GM03348 (cell line): ENCODE measurements at places on chromosomes 5 and 9.
A peak's percentile ranks its signal among the peaks of the same experiment; 100 is the strongest.

- DNase-seq = no peak
These were observed 352.2 kb downstream of the PLK2 start for GRCh38 chr5:58107704-58108103.

DNA sequence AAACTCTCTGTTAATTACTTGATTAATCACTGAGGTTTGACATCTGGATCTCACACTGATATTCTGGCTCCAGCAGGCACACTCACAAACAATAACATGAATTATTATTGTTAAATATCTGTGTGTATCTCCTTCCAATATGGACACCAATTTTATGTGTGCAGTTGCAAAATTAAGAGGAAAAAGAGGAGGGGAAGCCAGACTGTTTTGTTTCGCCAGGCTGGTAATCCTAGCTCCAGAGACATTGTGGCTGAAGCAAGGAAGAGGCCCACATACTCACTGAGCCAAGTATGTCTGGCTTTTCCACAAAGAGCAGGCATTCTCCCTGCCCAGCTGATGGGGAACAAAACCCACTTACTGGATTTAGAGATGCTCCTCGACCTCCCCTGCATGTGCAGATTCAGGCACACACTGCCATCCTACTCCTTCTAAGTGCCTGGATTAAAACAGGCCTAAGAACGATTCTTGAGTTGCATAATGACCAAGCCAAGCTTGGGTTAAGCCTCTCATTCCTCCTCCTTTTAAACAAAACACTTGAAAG, 181.9 kb downstream of the ESM1 start:
- peak; percentile 40 for DNase-seq

DNA sequence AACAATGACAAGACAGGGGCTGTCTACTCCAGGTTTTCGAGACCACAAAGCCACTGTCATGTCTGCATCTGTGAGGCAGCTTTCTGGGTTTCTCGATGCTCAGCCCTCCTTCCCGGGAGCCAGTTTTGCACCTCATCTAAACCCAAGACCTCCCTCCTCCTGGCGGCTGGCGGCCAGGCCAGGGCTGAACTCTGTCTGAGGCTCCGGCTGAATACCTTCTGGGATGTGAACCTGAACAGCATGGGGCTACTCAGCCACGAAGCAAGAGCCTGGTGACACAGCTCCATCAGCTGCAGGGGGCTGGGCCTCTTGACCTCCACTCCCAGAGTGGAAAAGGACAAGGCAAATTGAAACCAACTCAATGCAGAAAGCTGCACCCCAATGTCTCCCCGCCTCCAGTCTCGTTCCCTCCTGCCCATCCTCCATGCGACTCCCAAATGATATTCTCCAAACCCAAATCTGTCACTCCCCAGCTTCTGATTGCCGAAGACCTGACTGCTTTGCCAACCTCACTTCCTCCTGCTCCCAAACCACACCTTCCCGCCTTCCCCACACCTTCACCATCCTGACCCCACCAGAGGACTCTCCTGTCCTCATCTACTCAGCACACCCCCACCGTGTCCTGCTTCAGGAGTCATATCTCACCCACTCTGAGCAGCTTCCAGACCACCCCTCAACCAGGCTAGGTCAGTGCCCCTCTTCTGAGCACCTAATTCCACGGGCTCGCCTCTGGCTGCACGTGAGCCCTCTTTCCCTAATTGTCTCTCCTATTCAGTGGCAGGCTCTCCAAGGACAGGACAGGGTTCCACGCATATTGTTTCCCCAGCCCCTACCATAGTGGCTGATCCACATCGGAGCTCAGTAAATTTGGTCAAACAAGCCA, 4.5 kb downstream of the ANKS6 start:
- DNase-seq = no peak

GRCh38 chr9:132383462-132383883, 23.2 kb downstream of the TTF1 start:
- no peak for DNase-seq

GRCh38 chr5:52977264-52977897, 11.8 kb upstream of the ITGA2 start:
- no peak for DNase-seq

DNA sequence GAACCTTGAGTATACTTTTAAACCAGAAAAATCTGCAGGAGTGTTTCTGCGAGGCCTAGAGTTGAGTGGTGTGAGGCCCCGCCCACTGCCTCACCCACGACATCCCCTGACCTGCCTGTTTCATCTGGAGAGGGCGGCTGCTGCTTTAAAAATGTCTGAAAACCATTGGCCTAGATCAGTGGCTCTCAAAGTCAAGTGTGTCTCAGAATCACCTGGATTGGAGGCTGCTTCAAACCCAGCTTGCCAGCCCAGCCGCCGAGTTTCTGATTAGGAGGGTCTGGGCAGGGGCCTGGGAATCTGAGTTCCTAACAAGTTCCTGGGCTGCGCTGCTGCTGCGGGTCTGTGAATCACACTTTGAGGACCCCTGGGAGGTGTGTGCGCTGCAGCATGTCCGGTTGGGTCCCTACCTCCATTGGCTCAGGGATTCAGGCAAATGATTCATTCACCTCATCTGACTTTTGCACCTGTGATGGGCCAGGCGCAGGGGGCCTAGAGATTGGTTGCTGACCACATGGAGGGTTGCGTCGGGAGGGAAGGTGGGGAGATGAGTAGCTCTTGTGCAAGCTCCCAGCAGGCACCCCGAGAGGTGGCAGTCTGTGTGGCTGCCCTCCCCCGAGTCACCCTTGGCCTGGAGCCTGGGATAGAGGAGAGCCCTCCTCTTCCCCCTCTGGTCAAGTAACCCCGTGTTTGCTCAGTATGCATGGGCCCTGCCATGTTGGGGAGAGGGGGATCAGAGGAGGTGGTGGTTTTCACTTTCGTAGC, 27.6 kb upstream of the HMCN2 start:
- DNase-seq = no peak

GRCh38 chr5:43000111-43000840, 39.8 kb downstream of the ANXA2R start:
- DNase-seq = peak; percentile 31

DNA sequence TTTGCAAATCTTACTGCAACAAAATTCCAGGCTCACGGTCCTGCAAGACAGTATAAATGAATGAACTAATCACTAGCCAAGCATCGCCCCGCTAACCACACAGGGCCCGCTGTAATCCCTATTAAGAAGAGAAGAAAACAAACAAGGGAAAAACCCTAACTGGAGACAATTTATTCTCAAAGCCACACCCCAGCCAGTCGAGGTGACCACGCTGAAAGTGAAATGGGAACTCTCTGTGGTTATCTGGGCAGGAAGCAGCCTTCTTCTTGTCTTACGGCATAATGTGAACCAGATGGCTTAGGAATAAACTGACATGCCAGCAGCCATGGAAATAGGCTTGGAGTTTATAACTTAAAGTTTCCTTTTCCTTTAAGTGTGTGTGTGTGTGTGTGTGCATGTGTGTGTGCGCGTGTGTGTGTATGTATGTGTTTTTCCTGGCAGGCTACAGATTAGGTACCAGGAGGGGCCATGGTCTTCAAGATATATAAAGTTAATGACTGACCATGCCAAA, 120.2 kb downstream of the SEMA6A start:
- DNase-seq = peak; percentile 83
